ENCODE measurements at places on chromosomes 7 and 10. TPM values are rescaled to one million over a fixed set of nuclear protein-coding genes. Genes with fewer than 3 reads are reported as not detected.

RPEL1 gene
- total RNA-seq: not detected

LRRN3 gene
- total RNA-seq: 1.7 TPM

NRP1 gene
- not detected for total RNA-seq

SAMD9L gene
- total RNA-seq: 46.3 TPM

HOXA7 gene
- total RNA-seq: not detected

ENKUR gene
- 2.3 TPM for total RNA-seq

ARHGAP22 gene
- 0.42 TPM for total RNA-seq

HYAL4 gene
- not detected for total RNA-seq

SH2D4B gene
- 0.25 TPM for total RNA-seq

SPDYE5 gene
- not detected for total RNA-seq

CYP3A4 gene
- not detected for total RNA-seq

GFRA1 gene
- total RNA-seq: not detected

FGFR2 gene
- 3.1 TPM for total RNA-seq

ZNF746 gene
- total RNA-seq: 33.9 TPM

TMEM225B gene
- total RNA-seq: 1.1 TPM

PNLIPRP2 gene
- total RNA-seq: not detected

NPVF gene
- not detected for total RNA-seq

CHN2 gene
- total RNA-seq: 1.7 TPM

FKBP6 gene
- total RNA-seq: not detected

APBB1IP gene
- total RNA-seq: 86.4 TPM
